Fibroblast of villous mesenchyme (primary cell): ENCODE measurements at places on chromosomes 5 and 9.

DNA sequence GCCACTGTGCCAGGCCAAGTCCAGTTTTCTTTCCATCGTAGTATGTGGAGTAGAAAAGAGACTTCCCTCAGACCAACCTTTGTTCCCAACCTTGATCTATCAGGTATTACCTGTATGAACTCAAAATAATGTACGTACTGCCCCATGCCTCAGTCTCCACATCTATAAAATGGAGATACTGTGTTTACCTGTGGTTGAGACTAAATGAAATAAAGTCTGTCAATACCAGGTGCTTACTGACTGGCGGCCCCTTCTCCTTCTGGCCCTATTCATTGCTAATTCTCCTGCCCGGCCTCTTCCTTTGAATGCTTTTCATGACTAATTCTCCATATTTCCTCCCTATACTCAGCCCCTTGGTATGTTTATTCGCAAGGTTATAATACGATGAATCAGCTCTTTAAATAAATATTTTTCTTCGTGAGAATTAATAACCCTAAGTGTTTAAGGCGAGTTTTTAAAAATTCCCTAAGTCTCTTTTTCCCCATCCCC is 89.6 kb upstream of the BASP1 start:
- peak; percentile 78 for DNase-seq

GRCh38 chr5:2755681-2756171 is 4.2 kb upstream of the IRX2 start:
- no peak for DNase-seq

GRCh38 chr5:72630081-72630480 is 122.9 kb upstream of the ZNF366 start:
- DNase-seq = no peak

- DNase-seq = peak; percentile 56
Measured at GRCh38 chr9:114621975-114622609, 11.0 kb downstream of the TMEM268 start.

- DNase-seq = no peak
Measured at GRCh38 chr5:112310746-112311145, 108.3 kb downstream of the EPB41L4A start.

- DNase-seq = no peak
Measured at GRCh38 chr5:112165897-112166737, 253.0 kb downstream of the EPB41L4A start.

DNA sequence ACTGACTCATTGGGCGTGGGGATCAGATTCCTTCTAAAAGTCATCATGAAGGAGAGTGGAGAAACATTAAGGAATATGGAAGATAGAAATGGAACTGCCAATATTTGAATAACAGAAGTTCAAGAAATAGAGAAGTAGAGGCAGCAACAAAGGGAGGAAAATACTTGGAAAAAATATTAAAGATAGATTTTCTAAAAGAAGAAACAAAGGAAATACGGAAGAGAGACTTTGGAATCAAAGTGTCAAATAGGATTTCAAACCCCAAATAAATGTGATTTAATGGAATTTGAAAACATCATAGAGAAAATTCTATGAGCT is 605.1 kb upstream of the KLF4 start:
- DNase-seq = peak; percentile 8

DNA sequence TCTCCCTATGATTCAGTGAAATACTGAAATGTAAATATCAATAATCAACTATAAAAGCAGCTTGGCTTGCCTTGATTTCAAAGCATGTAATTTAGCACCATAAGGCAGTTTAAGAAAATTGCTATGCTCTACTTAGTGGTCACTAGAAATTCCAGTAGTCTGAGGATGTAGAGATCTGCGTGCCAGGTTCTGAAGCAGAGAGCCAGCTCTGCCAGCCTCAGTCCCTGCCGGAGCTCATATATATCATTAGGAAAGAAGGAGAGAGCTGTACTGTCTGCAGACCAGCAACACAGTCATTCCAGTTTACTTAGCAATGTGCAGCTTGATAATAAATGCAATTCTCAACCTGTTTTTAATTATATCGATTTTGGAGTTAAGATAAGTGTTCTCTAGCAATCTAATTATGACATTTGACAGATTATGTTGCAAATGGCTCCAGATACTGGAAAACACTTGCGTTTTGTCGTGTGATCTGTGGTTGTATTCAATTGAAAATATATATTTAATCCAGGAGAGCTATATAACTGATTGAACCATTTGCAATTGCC is 540.5 kb downstream of the CTNND2 start:
- DNase-seq = no peak
